ENCODE measurements at places on chromosomes 5 and 9.

- no peak for DNase-seq
These were observed 25.7 kb downstream of the RAPGEF1 start for GRCh38 chr9:131714161-131714646.

- DNase-seq, result no peak
These were observed 237.7 kb downstream of the SYK start for GRCh38 chr9:91039125-91039834.

- no peak for DNase-seq
These were observed 12.9 kb upstream of the SLCO6A1 start for GRCh38 chr5:102511666-102512065.

DNA sequence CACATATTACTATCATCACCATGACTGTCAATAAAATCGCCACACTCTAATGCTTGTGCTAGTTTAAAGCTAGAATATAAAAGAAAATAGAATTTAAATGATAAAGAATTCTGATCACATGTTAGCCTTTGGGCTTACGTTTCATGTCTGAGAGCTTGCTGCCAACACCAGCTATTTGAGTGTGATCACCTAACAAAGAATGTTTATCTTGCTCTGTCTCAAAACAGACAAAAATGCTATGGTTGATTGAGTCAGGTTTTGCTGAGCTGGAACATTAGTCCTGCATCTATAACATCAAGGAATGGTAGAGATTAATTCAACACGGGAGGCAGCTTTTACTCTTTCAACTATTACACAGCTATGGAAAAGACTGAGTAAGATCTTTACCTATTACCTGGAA, 50.7 kb downstream of the MSX2 start:
- no peak for DNase-seq

- DNase-seq, result peak; percentile 17
These were observed 17.2 kb upstream of the GCNT1 start for GRCh38 chr9:76441551-76442322.

- DNase-seq, result no peak
These were observed 115.7 kb downstream of the SUSD1 start for GRCh38 chr9:112059145-112059965.

DNA sequence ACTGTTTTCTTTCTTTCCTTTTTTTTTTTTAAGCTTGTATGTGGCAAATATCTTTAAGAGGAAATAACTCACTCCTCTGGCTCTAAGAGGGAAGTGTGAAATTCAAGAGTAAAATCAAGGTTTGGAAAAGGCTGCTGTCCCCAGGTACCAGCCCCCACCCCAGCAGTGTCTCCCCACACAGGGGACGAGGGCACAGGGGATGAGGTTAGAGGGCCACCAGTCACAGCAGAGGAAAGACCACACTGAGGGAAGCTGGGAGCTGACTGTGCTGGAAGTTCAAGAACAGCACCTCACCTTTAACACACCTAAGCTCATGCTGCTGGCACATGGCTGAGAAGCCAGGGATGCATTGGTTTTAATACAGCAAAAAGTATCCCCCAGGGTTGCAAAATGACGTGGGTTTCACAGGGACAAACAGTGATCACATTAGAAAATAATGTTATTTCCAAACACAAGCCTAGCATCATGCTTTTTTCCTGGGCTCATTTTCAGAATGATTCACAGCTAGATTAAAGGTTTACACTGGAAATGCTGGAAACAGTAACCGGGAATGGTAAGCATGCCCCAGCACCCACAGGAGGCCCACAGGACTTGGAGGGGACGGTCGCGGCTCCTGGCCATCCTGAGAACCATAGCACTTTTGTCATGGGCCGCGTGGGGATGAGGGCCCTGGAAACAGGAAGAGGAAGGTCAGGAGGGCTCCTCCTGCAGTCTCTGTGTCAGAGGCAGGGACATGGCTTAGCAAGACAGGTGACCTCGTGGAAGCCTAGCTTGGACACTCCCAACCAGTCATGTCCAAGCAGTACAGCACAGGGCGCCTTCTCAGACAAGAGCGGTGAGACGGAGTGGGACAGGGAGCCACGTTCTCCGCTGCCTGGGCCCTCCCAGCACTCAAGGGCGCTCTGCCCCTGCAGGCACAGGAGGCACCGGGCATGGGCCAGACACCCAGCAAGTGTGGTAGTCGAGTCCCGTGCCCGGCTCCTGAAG, 6.9 kb downstream of the LPCAT1 start:
- DNase-seq, result no peak

GRCh38 chr9:99299211-99300102, 77.4 kb downstream of the SEC61B start:
- no peak for DNase-seq

GRCh38 chr9:136544964-136545691, 720 bp downstream of the NOTCH1 start:
- peak; percentile 49 for DNase-seq

DNA sequence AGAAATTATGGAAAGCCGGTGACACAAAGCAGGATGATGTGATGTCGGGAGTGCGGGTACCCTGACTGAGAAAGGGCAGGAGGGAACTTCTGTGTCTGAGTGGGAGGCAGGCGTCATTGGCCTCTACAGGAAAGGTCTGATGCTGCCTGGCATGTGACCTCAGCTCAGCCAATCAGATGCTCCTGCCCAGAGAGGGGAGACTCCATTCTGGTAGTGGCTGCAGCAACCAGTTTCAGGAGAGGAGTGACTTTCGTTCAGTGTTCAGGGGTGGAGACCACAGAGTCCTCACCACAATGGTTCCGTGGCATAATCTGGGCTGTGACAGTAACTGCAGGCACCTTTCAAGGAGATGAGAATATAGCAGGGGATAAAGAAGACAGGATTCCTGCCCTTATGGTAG, 6.7 kb upstream of the SFXN1 start:
- peak; percentile 21 for DNase-seq

DNA sequence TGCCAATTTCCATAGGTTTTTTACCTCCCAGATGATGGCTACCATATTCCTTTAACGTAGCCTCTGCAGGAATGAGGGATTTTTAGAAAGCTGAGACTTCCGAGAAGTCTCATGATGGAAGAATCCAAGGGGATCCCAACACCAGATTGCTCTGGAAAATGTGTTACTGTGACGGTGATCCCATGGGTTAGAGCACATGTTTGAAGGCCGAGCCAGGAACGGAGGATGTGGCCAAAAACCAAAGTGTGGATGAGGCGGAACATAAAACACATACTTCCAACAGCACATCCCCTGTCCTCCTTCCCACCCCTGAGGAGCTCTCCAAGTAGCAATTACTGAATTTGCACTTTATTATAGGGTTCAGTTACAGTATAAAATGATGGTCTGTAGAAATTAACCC, 82.6 kb downstream of the GPR21 start:
- DNase-seq, result no peak

Measured in activated CD4-positive, alpha-beta T cell treated with anti-CD3 and anti-CD28 coated beads for 24 hours (primary cell).